MV-4-11 (cell line): ENCODE measurements at places on chromosomes 6 and 20.
A peak's percentile ranks its signal among the peaks of the same experiment; 100 is the strongest.

DNA sequence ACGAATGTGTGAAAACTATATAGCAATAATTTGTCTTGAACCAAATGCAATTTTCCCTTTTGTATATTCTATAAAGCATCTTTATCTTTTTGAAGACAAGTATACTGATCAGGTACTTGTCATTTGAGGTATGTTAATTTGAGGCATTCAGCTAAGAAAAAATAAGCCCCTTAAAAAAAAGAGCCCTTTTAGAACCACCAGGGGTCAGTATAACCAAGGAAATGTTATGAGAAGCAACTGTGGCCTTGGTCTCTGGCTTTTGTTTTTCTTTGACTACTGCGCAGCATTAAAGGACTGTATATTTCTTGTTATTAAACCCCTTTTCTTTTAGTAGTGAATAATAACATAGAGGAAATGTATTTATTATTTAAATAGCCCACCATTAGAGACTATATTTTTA lies 43.1 kb downstream of the CD109 start:
- DNase-seq = peak; percentile 61

DNA sequence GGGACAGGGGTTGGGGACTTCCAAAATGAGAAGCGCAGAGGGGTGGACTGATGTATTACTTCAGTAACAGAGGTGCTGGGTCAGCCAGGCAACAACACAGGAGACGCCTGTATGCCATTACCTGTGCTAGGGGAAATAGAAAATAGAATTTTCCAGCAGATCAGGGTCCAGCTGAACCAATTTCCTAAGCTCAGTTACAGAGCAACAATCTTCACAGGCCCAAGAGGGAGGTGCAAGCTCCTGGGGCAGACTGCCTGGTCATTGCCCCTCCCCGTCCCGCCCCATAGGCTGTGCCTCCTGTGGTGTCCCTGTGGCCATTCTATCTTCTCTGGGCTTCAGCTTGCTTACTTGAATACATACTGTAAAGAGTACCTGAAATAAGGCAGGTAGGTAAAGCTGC lies 3.7 kb downstream of the KCNK5 start:
- DNase-seq = no peak

DNA sequence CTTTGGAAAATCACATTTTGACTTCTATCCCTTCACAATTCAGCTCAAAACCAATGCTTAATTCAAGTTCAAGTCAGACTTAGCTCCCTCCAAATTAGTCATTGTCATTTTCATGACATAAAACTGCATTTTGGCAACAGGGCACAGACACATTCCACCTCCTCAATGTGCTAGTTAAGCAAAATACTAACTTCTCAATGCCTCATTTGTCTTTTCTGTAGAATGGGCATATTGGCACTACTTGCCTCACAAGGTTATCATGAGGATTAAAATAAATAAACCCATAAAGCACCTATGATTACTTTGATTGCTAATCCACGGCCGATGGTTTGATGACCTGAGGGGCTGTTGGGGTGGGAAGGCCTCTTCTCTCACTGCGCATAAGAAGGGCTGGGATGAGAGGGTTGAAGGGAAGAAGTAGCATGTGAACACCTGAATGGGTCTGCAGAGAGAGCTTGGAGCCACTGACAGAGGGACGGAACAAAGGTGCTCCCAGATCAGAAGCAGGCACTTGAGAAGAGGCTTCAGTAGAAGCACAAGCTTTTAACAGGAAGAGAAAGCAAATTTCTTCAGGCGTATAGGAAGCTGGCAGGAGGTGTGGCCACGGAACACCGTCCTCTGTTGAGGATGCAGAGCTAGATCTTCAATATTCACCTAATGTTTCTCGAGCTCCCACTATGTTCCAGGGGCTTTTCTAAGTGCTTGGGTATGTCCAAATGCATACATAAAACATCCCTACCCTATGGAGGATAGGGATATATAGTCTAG lies 11.7 kb upstream of the TBC1D7 start:
- DNase-seq = peak; percentile 35

- DNase-seq = peak; percentile 58
Observed at GRCh38 chr20:23606652-23607049, 934 bp upstream of the CST9 start.

DNA sequence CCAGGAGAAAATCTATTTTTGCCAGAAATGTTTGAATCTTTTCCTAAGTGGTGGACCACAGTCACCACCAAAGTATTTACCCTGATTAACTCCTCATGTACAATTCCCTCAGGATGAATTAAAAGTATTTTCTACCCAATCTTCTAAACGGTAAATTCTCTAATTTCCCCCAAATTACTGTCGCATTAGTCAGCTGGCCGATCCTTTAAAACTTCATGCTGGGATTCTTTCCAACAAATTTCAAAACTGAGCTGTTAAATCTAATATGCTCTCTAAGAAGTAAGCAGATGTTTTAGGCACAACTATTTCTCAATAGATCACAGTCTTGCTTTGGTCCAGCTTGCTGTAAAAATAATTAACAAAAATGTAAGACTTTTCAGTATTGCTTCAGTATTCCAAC lies 447.2 kb downstream of the FRK start:
- DNase-seq = no peak

GRCh38 chr20:5041433-5041832 lies 40.1 kb upstream of the SLC23A2 start:
- DNase-seq = no peak

- no peak for DNase-seq
Observed at GRCh38 chr20:54681869-54682268, 206.5 kb downstream of the DOK5 start.

DNA sequence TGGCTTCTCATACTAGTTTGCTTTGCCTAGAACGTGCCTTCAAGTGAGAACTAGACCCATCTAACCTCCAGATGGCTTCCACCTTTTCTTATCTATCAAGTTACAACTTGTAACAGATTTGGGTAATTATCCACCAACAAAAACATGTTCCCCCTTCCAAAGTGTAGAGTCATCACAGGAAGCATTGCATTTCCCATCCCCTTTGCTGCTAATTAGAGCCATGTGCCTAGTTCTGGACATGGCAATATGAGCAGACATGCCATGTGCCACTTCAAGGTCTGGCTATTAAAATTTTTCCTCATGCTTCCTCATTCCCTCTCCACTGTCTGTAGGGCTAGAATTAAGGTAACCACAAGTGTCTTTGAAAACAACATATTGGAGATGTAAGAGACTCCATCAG lies 814.4 kb downstream of the TENT5A start:
- no peak for DNase-seq

GRCh38 chr6:167100241-167100674 lies 22.6 kb upstream of the CCR6 start:
- DNase-seq = no peak
